GM23248 (cell line): ENCODE measurements at places on chromosomes 12 and 14. TPM values are rescaled to one million over a fixed set of nuclear protein-coding genes. Genes with fewer than 3 reads are reported as not detected.

Gene C14orf132
- total RNA-seq, result 18.6 TPM in 2 replicates

Gene ISM2
- total RNA-seq, result 2.6 TPM in 1 of 2 replicates, not detected in the other

Gene IL26
- not detected in 2 replicates for total RNA-seq

Gene TPPP2
- not detected in 2 replicates for total RNA-seq

Gene PRB2
- not detected in 2 replicates for total RNA-seq

Gene ZNF605
- 9.2 and 15.6 TPM in 2 replicates for total RNA-seq

Gene DAD1
- 369 and 375 TPM in 2 replicates for total RNA-seq
